ENCODE measurements at places on chromosomes 13 and 19.

GRCh38 chr13:44906713-44907112 lies 82.6 kb downstream of the NUFIP1 start:
- no peak for DNase-seq

DNA sequence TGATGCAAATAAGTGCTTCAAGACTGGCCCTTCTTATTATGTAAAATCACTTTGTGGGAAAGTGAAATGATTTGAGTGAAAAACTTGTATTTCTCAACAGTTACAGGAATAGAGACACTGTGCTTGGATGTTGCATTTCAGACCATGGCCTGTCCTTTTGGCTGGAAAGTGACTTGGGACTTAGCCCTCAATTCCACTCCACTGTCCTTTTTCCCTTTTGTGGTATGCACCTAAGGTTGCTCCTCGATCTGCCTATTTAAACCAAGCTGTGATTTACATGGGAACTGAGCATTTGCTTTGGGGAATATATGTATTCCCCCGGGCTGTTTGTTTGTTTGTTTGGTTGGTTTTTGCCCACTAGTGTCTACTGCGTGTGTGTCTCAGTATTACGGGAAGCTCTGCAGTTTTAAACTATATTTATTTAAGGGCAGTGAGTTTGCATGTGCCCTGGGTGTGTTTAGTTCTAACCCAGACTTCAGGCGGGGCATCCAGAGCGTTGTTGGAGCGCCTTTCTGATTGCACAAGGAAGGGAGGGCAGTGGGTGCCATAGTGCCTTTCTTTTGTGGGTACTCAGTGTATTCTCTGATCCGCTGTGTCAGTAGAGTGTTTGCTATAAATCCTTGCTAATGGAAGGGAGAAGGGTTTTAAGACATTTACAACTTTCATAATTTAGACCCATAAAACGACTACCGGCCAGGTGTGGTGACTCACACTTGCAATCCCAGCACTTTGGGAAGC lies 18.2 kb upstream of the RNF113B start:
- no peak for DNase-seq

GRCh38 chr19:42122691-42123607 lies 9.3 kb downstream of the POU2F2 start:
- DNase-seq, result no peak

- no peak for DNase-seq
These were observed 61.4 kb downstream of the USP12 start for GRCh38 chr13:27110056-27110746.
